ENCODE measurements at places on chromosomes 3 and 15.
A peak's percentile ranks its signal among the peaks of the same experiment; 100 is the strongest.

DNA sequence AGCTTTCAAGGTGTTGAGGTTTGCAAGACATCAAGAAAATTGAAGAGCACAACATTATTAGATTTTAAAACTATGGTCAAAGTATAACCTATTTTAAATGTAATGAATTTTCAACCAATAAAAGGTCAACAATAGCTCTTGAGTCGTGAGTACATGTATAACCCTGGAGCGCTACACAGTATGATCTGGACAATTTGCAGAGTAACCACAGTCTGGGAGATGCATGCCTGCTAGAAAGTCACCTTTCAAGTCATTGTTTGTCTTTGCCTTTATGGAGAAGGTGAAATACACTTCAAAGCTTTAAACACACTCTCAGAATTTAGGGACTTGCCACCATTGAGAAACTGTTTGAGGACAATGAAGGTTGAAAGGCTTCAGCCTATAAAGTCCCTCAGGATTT is 112.6 kb upstream of the ALCAM start:
- no peak for DNase-seq

DNA sequence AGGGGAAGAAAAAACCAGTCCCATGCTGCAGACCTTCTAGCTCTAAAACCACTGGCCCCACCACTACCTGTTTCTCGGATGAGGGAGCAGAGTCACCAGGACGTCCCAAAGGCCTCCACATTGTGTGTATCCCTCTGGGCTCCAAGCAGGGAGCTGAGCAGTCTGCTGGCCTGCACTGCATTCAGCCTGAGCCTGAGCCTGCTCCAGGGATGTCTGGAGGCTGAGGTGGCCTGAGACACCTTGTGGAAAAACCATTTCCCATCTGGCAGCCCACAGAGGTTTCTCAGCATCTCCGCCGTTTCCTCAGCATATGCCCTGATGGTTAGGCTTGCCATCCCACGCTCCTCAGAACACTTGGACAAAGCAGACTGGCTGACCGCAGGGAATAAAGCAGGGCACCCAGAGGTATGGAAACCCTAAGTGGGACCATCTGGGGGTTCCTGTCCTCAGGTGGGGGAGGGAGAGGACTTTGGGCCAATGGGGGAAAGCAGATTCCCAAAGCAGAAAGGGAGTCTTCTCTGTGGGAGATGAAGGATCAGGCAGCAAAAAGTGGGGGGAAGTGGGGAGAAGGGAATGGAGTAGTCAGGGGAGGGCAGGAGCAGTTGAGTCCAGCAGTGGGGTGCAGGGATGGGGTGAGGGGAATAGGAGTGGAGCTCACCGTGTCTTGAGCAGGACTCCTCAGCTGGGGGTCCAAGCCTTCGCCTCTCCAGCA is at the start of gene CILP:
TSS of gene CILP (minus strand) at position 704 of the 712 bp plus-strand sequence. CDS start 1,718 bp downstream, outside the sequence.
- DNase-seq: no peak

GRCh38 chr3:172625404-172625803 is 85.5 kb downstream of the NCEH1 start:
- DNase-seq: no peak

DNA sequence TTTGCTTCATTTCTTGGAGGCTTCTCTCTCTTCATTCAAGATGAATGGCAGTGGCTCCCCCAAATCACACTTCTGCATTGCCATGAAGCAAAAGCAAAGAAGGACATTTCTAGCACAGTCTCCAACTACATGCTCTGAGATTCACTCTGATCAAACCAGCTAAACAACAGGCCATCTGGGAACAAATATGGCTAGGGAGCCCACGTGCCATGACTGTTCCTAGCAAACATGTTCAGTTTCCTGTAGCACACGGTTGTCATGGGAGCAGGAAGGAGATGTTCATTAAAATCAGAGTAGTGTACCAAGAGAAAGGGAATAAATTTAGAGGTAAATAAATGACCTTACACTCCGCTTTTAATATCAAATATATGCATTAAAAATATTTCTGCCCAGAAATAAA is 327.3 kb downstream of the GBE1 start:
- no peak for DNase-seq

DNA sequence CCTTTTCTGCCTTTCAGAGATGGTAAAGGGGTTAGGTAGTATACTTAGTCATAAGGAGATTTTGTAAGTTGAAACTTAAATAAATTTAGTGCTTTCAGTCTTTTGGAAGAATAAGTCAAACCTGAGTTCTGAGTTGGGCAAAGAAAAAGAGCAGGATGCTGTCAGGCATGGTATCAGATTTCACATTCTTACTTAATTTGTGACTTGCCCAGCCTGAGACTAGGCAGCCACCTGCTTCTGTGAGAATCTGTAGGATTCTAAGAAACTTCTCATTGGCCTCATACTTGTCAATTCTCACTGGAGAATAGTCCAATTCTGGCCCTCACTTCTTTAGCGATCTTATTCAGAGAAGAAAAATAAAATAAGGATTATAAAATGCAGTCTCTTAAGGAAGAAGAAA is 577.5 kb downstream of the DIPK2A start:
- DNase-seq: no peak

DNA sequence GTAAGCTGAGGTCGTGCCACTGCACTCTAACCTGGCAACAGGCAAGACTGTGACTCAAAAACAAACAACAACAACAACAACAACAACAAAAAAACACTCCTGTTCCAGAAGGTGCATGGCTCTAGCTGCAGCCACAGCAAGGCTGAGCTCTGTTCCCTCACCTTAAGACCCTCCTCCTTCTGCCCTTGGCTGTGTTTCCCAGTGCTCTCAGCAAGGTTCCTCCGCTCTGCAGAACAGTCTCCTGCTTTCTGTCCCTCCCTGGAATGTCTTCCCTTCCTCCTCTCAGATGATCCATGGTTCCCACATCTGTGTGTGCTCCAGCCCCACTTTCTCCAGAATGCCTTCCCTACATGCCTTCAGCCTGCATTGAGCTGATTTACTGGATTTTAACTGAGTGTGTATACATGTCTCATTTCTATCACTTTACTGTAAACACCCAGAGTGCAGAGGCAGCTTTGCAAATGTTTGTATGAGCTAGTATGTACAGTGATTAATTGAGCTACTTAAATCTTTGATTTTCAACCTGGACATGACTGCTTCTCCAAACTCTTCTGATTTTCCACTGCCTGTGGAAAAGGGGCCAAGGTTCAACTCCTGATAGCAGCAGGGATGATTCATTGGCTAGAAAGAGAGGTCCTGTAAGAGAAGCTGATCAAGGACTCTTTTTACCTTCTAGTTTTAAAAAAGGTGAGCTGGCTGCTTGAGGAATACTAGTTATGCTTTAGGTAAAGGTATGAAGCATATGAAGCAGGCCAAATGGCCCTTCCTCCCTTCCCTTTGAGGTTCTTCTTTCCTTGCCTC is 14.7 kb downstream of the ANKUB1 start:
- DNase-seq: no peak

DNA sequence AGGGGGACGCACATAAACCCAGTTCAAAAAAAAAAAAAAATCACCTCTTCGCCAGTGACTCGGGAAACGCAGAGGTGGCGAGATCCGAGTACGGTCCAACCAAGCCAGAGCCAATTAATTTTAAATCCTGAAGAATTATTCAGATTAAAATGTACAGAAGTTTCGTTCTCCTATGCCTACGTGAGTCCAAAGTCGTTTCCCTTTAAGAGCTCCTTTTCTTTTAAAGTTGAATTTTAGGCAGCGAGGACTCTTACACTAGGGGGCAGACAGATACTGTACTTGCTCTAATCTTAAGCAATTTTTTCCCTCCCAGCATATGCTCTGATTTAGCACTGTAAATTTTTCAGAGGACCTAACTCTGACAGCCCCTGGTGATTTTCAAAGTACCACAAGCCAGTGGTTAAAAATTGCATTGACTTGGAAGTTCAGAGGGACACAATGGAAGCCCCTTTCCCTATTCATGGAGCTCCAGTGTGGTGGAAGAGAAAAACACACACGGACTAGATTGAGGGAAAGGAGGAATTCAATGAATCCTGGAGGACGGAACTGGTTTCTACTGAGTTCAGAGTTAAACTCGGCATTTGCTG is 3.3 kb upstream of the NR2F2 start:
- no peak for DNase-seq

- DNase-seq: peak; percentile 78
Observed at GRCh38 chr3:107064405-107065060, 312.7 kb upstream of the CCDC54 start.

- no peak for DNase-seq
Observed at GRCh38 chr3:8525893-8526292, 24.3 kb downstream of the LMCD1 start.

- no peak for DNase-seq
Observed at GRCh38 chr3:47344971-47345370, 35.9 kb upstream of the PTPN23 start.

GRCh38 chr3:18357747-18358146 is 67.4 kb downstream of the SATB1 start:
- DNase-seq: no peak

- DNase-seq: no peak
Observed at GRCh38 chr15:74414603-74415338, 19.0 kb downstream of the SEMA7A start.

DNA sequence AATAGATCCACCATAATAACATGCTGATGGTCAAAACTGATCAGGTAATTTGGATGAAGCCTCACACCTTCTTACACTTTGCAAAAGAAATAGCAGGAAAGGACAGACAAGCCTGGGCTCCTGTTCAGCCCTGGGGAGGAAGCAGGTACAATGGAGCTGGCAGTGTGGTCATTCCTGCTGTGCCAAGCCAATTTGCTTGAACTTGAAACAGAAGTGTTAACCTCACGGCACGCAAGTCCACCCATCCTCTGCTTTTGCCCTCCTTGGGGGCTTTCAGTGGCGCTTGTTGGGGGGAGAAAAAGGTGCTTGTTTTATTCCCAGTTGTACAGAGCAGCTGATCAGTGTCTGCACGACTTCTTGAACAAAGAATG is 36.8 kb upstream of the RFTN1 start:
- no peak for DNase-seq

DNA sequence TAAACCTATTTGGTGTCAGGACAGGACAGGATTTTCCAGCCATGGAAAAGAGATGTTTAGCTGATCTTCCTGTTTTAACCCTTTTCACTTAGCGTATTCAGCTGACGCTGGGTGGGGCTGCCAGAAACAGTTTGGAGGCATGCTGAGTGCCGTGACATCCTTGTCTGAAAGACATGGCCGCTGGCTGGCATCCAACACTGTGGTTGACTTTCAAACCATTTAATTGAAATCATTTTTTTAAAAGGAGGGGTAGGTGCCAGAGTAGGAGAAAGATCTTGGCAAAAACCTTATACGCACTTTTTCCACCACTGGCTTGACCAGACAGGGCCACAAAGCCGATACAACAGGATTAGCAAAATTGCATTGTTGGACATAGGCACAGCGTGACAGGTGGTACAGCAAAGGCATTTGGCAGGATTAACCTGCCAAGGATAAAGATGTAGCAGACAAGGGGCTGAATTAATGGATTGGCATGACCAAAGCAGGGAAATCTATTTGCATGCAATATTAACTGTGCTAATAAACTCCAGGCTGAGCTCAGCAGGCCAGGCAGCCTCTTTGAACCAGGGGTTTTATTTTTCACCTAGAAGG is 131.8 kb upstream of the TOPAZ1 start:
- no peak for DNase-seq

DNA sequence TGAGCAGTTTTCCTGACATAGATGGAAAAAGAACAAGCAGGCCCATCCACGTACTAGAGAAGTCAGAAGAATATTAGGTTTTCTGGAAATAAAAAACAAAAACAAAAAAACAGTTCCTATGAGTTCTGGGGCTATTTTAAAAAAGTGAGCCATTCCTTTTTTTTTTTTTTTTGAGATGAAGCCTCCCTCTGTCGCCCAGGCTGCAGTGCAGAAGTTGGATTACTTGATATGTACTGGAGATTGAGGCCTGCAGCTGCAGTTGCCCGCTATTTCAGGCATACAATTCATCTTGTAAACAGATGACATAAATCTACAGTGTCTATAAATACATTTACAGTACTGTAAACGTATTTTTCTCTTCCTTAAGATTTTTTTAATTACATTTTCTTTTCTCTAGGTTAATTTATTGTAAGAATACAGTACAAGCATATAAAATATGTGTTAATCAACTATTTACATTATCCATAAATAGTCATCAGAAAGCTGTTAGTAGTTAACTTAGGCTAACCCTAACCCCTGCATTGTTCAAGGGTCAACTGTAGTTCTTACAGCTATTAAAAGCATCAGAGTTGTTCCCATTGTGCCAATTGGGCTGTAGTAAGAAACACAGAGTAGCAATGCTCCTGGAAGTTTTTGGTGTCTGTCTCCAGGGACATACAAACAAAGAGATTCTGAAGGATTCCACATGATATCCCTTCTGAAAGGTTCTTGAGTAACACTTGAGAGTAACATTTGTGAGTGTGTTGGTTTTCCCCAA is 11.2 kb upstream of the ACTL6A start:
- no peak for DNase-seq

- no peak for DNase-seq
Observed at GRCh38 chr3:111314898-111315297, 227.1 kb upstream of the CD96 start.

DNA sequence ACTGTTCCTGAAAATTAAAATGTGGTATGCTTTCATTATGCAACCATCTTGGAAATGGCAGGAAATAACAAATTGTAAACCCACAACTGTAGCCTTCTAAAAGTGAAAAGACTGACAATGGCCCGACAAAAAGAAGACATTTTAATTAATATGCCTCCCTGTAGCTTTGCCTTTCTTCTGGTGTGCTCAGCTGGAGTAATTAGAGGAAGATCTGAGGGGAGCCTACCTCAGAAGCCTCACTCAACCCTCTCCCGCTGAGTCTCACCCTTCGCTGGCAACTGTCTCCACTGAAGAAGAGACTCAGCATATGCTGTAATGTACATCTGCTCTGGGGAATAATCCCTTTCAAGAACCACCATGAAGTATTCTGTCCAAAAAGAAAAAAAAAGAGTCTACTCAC is 104.7 kb upstream of the SETMAR start:
- no peak for DNase-seq

DNA sequence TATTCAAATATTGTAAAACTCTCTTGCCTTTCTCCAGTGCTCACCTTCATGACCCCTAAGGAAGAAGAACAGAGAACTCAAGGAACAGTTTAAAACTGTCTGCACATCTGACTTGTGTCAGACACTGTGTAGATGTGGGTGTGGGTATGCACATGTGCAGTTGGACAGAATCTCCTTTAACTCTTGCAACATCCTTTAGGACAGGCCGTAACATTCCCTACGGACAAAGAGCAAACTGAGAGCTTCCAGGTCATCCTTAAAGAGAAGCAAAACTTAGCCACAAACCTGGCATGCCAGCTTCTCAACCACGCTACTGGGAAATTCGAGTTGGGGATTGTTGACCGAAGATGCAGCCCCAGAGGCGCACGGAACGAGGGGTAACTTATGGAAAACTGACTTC is 4.1 kb upstream of the SFMBT1 start:
- DNase-seq: no peak

- DNase-seq: no peak
Observed at GRCh38 chr3:145620002-145620401, 541.0 kb downstream of the PLOD2 start.

GRCh38 chr15:73341886-73342600 is 26.7 kb downstream of the HCN4 start:
- DNase-seq: peak; percentile 80

GRCh38 chr15:41870689-41871081 is 23.2 kb downstream of the SPTBN5 start:
- no peak for DNase-seq

- DNase-seq: no peak
Observed at GRCh38 chr3:185986198-185986777, 48.5 kb upstream of the TRA2B start.

Measured in BE2C (cell line).